Hematopoietic multipotent progenitor cell treated with erythropoietin and hydrocortisone succinate and interleukin-3 and kit ligand, for 6 days (in vitro differentiated cells): ENCODE measurements at places on chromosomes 16 and 17.
A peak's percentile ranks its signal among the peaks of the same experiment; 100 is the strongest.

DNA sequence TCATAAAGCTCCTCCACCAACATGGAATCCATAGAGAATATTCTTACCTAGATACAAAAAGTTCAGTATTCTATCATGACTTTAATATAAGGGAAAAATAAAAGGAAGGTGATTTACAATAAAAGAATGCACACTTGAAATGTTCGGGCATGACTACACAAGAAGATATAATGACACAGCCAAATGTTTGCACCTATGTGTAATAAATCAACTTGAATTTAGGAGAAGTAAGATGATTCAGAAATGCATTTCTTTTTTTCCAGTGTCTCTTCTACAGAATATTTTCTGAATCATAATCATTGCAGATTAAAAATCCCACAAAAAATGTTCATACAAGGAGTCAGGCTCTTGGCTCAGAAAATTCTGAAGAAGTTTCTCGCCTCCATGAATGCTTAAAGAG is 404.0 kb upstream of the HSBP1 start:
- DNase-seq: no peak

DNA sequence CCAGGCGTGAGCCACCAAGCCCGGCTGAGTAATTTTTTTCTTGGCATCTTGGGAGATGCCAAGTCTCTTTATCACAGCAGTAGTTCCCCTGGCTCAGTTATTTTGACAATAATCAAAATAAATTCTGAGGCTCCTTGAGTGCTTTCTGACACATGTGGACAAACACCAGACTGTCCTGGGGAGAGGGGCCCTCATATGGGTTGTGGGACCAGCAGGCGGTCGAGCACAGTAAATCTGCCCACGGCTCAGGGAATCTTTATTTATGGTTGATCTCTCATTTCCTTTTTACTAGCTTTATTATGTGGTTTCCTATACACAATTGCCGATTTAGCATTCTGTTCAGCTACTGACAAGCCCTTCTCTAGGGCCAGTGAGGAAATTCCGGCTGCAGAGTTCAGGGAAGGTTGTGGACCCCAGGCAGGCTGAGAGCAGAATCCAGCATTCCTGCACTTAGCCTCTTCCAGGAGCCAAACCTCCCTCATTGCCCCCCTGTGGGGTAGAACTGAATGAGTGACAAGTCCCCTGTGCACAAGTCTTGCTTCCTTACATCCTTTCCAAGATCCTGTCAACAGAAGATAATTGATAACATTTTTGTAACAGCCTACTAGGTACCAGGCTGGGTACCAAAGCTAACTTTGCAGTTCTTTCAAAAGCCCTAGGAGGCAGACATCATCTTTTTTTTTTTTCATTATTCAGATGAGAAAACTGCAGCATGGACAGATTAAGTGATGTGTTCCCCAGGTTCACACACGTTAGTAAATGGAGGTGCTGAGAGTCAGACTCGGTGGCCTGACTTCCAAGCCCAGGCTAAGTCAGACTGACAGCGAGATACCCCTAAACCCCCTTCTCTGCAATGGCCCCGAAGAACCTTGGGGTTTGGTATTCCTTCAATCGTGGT is 40.2 kb downstream of the HS3ST3B1 start:
- no peak for DNase-seq

GRCh38 chr17:39094607-39095308 is 56.7 kb downstream of the PLXDC1 start:
- DNase-seq: peak; percentile 17

GRCh38 chr17:82927661-82928601 is 88.1 kb upstream of the ZNF750 start:
- DNase-seq: no peak

GRCh38 chr17:46822388-46822921 is 4.0 kb upstream of the WNT3 start:
- DNase-seq: peak; percentile 50

DNA sequence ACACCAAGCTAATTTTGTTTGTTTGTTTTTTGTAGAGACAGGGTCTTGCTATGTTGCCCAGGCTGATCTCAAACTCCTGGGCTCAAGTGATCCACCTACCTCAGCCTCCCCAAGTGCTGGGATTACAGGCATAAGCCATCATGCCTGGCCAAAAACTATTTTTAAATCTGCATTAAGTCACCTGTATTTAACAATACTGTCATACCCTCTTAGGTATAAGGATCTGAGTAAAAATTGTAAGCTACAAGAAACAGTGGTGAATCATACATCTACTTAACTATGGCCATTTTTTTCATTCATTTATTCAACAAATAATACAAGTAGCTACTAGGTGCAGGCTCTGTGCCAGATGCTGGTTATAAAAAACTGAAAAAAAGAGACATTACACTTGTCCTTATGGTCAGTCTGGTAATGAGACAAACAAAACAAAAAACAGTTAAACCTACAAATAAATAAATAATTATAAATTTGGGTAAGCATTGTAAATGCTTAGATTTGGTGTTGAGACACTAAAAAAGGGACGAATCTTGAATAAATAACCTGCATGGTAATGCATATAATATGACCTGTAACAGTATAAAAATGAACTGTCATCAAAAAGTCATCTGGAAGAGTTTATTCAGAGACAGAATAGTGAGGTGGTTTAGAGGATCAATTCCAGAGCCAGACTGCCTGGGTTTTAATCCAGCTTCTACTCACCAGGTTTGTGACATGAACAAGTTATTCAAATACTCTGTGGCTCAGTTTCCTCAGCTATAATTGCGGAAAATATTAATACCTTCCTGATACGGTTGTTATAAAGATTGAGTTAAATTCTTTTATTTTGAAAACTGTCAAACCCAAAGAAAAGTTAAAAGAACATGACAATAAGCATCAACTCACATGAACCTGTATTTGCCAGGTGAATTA is 26.8 kb downstream of the BRIP1 start:
- no peak for DNase-seq

DNA sequence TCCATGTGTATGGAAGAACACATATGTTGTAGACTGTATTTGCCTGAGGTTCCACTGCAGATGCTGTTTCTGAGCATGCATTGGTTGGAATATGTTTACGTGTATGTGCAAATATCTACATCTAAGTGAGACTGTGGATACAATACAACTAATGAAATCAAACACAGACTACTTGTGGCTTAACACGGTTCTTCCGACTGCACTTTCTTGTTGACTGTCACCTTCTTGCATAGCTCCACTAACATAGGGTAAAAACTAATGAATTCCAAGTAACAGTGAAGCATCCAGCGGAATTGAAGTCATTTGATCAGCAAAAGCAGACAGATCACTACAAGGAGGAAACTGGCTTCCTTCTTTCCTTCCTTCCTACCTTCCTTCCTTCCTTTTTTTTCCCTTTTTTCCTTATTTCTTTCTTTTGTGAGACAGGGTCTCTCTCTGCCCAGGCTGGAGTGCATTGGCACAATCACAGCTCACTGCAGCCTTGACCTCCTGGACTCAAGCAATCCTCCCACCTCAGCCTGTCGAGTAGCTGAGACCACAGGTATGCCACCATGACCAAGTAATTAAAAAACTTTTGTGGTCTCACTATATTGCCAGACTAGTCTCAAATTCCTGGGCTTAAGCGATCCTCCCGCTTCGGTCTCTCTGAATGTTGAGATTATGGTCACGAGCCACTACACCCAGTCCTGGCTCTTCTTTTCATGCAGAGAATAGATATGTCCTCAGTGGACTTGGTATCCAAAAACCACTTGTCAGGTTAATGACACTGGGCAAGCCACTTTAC is 22.0 kb upstream of the CCL1 start:
- no peak for DNase-seq

DNA sequence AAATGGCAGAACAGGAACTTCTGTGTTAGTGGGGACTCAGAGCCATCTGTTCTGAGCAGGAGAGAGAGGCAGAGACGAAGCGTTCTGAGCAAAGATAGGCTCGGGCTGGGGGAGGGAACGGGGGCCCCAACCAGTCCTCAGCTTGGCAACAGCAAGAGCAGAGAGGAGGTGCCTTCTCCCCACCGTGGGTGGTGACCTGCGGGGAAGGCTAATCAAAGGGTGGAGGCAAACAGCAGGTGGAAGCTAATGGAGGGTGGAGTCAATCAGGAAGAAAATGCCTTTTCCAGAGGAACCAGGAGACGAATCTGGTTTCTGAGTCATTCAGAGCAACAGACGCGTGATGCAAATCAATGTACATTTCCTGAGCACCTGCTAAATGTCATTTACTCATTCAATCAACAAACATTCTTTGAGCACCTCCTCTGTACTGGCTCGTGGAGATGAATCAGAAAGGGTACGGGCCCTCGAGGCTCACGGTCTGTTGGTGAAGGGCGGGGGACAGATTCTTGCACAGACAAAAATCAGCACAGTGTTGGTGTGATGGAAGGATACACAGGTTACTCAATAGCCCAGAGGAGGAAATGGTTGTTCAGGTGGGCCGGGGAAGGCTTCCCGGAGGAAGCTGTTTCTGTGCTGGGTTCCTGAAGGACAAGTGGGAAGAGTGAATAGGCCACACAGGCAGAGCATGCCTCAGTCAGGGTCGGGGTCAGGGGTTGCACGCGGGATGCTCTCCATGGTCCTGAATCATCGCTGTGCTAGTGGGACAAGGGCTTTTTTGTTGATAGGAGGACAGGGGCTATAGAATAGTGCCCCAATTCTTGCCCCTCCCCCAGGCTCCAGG is 5.7 kb upstream of the SPNS2 start:
- peak; percentile 74 for DNase-seq

GRCh38 chr17:78559749-78560368 is 17.3 kb downstream of the DNAH17 start:
- peak; percentile 13 for DNase-seq

- DNase-seq: no peak
These were observed 241.5 kb upstream of the NLRP1 start for GRCh38 chr17:5825717-5826330.

- no peak for DNase-seq
These were observed 255.2 kb upstream of the WSB1 start for GRCh38 chr17:27038676-27039075.

DNA sequence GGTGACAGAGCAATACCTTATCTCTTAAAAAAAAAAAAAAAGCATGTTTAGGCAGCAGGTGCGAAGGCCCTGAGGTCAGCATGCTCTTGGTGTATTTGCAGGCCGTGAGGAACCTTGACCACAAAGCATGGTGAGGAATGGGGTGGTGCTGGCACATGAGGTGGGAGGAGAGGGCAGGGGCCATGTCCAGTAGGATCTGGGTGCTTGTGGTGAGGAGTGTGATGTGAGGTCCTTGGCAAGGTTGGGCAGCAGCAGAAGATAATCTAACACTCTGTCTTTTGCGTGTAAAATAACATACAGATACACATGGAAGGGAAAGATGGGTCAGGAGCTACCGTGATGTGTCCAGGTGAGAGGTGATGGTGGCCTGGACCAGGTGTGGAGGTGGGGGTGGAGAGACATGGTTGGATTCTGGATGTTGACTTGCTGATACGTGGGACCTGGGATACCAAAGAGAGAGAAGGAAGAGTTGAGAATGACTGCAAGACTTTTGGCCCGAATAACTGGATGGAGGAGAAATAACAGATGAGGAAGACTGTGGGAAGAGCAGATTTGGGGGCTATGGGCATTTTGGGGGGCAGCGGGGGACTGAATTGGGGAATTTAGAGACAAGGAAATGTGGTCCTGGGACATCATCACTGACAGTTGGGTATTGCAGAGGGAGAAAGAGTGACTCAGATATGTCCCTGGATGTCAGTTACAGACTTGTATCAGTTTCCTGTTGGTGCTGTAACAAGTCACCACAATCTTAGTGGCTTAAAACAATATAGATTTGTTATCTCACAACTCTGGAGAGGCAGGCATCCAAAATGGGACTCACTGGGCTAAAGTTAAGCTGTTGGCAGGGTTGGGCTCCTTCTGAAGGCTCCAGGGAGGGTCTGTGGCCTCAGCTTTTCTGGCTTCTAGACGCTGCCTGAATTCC is 274.9 kb downstream of the HAPSTR1 start:
- DNase-seq: no peak

DNA sequence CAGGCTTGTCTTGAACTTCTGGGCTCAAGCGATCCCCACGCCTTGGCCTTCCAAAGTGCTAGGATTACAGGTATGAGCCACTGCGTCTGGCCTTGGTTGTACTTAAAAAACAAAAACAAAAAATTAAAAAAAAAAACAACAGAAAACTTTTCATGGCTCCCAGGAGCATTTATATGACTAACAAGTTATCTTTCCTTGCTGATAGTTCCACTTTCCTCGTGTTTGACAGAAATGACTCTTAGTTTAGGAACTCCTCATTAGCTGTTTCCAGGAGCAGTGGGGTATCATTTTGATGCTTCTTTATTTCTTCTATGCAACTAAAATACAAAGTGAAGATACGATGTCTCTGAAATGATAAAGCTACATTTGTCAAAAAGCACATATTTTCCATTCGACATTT is 165.4 kb downstream of the PRKCA start:
- no peak for DNase-seq

- no peak for DNase-seq
These were observed 297.3 kb downstream of the MAF start for GRCh38 chr16:79303206-79303605.

GRCh38 chr16:16887193-16887592 is 508.3 kb downstream of the NPIPA7 start:
- no peak for DNase-seq

GRCh38 chr17:64320613-64321553 is 57.8 kb upstream of the TEX2 start:
- peak; percentile 90 for DNase-seq

DNA sequence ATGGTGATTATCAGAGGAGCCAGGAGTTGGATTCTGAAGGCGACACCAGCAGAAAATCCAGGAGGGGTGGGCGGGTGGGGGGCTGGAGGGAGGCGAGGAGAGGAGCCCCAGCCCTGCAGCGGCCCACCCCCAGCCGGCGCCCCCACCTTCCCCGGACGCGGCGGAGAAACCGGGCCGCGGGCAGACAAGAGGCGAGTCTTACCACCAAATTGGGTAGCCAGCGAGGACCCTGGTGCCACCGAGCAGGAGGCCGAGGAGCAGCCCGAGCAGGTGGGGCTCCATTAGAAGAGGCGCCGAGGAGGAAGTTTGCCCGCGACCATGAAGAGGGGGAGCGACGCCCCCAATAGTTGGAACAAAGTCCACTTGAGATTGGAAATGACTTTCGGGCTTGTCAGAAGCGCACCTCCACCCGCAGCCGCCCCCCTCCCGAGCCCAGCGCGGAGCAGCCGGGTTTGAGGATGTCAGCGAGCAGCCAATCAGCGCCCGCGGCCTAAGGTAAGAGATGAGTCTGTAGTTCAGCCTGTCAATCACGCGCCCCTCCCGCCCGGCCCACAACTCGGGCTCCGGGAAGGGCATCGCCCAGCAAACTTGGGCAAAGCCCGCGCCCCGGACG is at the start of gene WNT3:
Gene WNT3 (minus strand): TSS at position 377 of the 613 bp plus-strand sequence. CDS start 95 bp downstream, at position 282.
- peak; percentile 49 for DNase-seq

- peak; percentile 78 for DNase-seq
These were observed 381.6 kb upstream of the ASIC2 start for GRCh38 chr17:33674685-33675084.

GRCh38 chr16:49437344-49437743 is 63.7 kb downstream of the C16orf78 start:
- no peak for DNase-seq

GRCh38 chr17:9241371-9241712 is 220.0 kb downstream of the NTN1 start:
- no peak for DNase-seq

DNA sequence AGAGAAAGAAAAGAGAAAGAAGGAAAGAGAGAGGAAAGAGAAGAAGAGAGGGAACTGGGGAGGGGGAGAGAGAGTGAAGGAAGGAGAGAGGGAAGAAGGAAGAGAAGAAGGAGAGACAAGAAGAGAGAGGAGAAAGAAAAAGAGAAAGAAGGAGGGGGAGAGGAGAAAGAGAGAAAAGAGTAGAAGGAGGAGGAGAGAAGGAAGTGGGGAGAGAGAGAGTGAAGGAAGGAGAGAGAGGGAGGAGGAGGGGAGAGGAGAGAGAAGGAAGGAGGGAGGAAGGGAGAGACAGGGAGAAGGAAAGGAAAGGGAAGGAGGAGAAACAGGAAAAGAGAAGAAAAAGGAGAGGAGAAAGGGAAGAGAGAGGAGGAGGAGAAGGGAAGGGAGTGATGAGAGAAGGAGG is 208.5 kb downstream of the MAF start:
- no peak for DNase-seq

- no peak for DNase-seq
These were observed 8.3 kb downstream of the MT2A start for GRCh38 chr16:56616608-56617211.
